ENCODE measurements at places on chromosomes 2 and 18.

DNA sequence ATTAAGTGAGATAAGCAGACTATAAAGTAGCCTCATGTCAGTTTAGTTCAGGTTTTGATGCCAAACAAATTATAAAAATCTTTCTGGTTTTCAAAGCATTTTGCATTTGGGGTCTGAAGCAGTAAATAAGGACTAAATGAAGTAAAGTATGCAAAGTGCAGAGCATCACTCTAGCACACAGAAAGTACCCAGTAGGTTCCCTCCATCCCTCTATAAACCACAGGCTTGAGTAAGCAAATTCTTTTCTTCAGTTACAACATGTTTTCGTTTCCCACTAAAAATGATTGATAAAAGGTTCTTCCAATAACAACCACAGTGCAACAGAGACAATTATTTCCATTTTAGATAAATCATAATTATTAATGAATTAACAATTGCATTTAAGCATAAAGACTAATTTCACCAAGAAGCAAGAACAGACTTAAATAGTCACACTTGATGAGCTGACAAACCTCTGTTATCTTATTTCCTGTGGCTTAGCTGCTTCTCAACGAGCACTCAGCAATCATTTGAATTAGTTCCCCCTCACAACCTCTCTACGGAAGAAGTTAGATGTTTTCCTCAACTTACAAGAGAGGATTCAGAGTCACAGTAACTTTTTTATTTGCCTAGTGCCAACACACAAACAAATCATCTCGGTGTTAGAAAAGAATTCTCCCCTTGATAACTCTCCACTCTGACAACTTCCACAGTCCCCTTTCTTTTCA, 249.8 kb downstream of the NBAS start:
- DNase-seq, result no peak

GRCh38 chr18:9329471-9329870, 5.1 kb upstream of the TWSG1 start:
- no peak for DNase-seq

DNA sequence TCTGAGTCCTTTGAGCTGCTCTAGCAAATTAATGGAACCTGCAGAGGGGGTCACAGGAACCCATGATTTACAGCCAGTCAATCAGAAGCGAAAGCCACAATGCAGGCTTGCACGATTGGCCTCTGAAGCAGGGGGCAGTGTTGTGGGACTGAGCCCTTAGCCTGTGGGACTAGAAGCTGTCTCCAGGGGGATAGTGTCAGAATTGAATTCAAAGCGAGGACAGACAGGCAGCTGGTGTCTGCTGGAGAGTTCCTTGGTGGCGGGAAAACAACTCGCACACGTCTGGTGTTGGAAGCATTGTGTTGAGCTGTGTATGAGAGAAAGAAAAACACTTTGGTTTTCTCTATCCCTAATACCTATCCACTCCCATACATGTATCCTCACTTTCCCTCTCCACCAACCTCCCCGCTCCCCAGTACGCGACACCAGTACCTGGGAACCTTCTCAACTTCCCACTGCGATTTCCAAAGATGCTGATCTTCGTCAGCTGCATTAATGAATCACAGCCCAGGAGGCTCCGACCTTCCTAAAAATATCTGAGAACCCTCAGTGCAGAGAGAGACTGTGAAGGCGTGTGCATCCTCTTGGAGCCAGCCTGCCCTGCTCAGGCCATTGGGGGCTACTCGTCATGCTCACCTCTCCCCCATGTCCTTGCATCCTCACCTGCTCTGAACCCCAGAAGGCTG, 88.2 kb downstream of the HS1BP3 start:
- no peak for DNase-seq

- DNase-seq, result no peak
These were observed 504.7 kb downstream of the KCNJ3 start for GRCh38 chr2:155203178-155203577.

- DNase-seq, result no peak
These were observed 365.3 kb downstream of the NBAS start for GRCh38 chr2:15195813-15196212.

DNA sequence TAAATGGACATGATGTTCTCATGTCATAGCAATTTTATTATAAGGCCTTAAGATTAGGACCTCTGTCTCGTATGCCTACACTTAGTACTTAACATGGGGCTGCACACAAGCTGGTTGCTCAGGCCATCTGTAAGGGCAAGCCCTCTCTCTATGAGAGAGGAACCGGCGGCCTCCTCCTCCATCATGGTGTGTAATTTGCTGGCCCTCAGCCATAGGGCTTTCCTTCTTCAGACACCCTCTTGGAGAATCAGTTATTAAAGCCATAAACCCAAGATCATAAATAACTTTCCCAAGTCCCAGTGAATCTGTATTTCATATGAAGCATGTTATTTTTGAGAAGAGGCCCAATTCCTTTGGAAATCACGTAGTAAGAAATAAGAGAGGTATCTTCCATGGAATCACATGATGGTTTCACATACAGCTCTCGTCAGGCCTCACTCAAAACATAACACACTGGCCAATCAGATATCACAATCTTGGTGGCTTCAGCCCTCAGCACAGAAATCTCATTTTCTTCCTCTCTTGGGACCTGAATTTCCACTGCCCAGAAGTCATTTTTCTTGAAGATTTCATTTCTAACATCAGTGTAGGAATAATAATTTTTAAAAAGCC, 92.6 kb downstream of the RDH14 start:
- no peak for DNase-seq

GRCh38 chr18:905307-905947, 756 bp downstream of the ADCYAP1 start:
- no peak for DNase-seq

- no peak for DNase-seq
These were observed 262.7 kb upstream of the SPOPL start for GRCh38 chr2:138238908-138239307.

- DNase-seq, result no peak
These were observed 58.0 kb upstream of the SLC14A2 start for GRCh38 chr18:45557287-45557686.

DNA sequence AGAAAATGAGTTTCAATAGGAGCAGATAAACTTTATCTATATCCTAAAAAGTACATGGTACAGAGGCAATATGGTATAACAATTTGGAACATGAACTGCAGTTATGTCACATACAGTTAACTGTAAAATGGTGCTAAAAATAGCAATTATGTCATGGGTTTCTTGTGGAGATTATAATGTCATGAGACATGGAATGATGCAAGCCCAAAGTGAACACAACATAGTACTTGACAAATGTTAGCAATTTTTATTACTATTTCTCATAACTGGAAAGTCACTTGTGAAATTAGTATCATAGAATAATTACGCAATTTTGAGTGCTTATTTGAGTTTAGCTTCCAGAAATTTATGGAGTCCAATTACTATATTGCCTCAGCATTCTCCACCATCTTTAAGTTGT, 1263.4 kb downstream of the DSC3 start:
- no peak for DNase-seq

DNA sequence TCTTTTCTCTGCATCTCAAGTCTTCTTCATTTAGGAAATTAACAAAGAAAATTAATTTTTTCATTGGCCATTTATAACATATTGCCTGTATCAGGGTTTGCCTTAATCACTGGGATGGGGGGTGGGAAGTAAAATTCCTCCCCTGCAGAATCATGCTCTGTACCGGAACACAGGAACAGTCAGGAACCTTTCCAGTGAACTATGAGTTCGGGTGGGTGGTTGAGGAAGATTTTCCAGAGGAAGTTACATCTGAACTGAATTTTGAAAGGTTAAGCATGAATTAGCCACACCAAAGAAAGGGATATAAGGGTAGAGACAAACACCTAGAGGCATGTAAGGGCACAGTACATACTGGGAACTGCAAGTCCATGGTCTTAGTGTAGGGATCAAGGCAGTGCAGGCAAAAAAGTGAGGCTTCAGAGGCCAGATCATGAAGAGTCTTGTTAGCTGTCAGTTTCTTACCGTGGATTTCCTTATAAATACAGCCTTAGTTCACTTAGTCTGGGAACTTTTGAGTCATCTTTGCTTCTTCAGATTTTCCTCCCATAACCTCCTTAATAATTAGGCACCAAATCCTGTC, 55.6 kb downstream of the FAM117B start:
- no peak for DNase-seq

DNA sequence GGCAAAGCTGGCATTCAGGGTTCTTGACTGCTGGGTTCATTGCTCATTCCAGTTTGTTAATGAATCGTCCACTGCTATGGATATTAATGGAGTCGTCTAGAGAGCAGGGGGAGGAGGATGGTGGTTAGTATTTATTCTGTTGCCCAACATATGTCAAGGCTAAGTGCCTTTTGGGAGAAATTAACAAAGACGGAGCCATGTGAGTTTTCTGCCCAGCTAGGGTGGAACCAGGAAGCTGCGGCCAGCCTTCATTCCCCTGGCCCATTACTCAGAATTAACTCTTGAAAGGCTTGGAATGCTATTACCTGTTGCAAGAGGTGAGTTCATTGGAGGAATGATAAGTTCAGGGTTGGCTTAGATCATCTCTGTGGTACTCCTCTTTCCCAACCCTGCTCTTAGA, 19.3 kb downstream of the IGFBP2 start:
- DNase-seq, result no peak

Measured in stimulated activated CD8-positive, alpha-beta memory T cell treated with anti-CD3 and anti-CD28 coated beads, Interleukin-4, amount 100 ng/mL, for 1 hour (primary cell).